ENCODE measurements at places on chromosomes 6 and 20.

DNA sequence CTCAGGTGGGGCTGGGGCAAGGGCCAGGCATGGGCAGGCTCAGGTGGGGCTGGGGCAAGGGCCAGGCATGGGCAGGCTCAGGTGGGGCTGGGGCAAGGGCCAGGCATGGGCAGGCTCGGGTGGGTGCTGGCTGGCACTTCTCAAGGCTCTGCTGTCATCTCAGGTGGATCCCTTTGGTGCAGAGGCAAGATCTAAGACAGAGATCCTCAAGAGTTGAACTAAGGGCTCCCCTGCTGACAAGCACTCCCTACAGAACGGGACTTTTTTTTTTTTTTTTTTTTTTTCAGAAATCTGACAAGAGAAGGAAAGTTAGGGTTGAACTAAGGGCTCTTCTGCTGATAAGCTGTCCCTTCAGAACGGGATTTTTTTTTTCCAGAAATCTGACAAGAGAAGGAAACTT is 24.9 kb downstream of the MMP24OS start:
- no peak for ATAC-seq

DNA sequence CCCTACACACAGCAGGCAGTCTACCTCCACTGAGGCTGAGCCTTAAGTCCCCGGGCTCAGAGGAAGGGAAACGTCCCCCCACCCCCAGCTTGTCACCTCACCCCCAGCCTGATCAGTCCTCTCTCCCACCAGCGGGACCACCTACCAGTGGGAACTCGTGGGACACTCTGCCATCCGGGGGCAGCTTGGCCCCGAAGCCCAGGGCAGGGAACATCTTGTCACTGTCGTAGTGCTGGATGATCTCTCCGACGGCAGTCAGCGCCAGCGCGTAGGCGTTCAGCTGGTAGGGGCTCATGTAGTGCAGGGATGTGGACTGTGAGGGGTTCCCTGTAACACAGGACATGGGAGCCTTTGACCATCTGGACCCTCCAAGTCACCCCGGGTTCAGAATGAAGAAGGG is 48.6 kb downstream of the RAB44 start:
- ATAC-seq: no peak

DNA sequence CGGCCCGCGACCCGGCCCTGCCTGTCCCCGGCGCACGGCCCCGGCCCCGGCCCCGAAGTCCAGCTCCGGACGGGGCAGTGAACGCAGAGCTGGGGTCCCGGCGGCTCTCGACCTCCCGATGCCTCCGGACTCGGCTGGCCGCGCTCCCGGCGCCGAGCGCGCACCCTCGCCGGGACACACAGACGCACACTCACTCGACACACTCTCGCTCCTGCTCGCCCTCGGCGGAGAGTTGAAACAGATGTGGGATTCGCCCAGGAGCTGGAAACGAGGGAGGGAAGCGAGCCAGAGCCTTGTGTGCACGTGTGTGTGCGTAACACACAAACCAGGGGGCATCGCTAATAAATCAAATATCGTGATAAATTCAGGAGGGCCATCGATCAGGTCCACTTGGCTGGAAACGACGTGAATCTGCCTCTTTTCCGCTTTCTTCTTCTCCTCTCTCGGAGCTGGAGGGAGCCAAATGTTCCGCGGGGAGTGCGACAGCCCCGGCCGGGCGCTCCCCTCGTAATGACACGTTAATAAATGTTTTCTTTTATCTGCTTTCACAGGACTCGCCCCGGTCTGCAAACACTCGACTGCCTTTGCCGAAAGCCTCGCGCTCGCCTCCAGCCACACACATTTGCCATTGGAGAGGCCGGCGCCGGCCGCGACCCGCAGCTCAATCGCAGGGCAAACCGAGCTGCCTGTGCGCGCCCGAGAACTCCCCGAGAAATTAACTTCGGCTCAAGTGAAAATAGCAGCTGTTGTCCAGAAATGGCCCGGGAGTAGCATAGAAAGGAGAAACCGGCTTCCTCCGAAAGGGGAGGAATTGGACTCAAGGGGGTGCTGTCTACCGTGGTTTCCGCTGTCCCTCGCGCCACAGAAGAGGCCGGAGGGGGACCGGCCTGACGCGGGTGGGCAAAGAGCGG is 828 bp upstream of the SULF2 start:
- ATAC-seq: peak; percentile 57

GRCh38 chr6:26214803-26215584 is 127.8 kb downstream of the HFE start:
- ATAC-seq: no peak

DNA sequence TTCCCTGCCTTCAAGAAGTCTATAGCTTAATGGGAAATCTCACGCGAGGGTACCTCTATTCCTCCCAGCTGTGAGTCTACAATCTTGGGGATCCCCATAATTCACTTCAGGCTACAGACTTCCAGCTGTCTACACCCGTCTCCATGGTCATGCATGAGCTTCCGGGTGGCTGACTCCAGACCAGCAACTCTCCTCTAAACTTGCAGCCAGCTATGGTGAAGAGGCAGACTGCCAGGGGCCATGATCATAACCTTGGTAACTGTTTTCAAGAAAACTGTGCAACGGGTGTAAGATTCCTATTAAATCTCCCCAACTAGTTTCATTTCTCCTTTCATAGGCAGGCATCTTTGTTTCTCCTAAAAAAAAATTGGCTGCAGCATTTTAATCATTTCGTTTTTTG is 534.4 kb upstream of the CHD6 start:
- no peak for ATAC-seq

Data from esophagus mucosa (tissue), 1 donor.